ENCODE measurements at places on chromosomes 4 and X.

GRCh38 chrX:45230410-45230809 is 29.7 kb upstream of the DIPK2B start:
- DNase-seq = no peak

DNA sequence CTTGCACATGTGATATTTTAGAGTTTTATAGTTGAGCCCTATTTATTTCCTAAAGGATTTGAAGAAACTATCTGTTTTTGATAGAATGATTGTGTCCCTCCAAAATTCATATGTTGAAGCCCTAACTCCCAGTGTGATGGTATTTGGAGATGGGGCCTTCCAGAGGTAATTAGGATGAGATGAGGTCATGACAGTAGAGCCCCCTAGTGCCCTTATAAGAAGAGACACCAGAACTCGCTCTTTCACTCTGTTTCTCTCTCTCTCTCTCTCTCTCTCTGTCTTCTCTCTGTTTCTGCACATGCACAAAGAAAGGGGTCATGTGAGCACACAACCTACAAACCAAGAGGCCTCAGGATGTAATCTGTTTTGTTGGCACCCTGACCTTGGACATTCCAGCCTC is 921.9 kb upstream of the DIAPH2 start:
- DNase-seq = no peak

GRCh38 chr4:4496592-4497372 is 45.1 kb downstream of the STX18 start:
- no peak for DNase-seq

DNA sequence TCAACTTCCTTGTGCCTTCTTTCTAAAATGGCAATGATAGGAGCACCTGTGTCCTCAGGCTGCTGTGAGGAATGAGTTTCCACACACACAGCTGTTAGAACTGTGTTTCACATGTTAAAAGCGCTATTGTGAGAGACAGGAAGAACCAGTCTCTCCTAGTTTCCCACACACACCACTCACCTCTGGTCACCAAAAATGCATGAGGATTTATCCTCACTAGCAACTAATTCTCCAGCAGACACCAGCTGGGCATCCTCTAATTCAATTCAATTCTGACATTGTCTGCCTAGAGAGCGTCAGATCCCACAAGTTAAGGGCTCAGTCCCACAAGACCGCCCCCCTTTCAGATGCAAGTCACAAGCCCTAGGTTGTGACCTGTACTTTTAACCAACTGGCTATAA is 29.0 kb upstream of the SLC2A9 start:
- no peak for DNase-seq

DNA sequence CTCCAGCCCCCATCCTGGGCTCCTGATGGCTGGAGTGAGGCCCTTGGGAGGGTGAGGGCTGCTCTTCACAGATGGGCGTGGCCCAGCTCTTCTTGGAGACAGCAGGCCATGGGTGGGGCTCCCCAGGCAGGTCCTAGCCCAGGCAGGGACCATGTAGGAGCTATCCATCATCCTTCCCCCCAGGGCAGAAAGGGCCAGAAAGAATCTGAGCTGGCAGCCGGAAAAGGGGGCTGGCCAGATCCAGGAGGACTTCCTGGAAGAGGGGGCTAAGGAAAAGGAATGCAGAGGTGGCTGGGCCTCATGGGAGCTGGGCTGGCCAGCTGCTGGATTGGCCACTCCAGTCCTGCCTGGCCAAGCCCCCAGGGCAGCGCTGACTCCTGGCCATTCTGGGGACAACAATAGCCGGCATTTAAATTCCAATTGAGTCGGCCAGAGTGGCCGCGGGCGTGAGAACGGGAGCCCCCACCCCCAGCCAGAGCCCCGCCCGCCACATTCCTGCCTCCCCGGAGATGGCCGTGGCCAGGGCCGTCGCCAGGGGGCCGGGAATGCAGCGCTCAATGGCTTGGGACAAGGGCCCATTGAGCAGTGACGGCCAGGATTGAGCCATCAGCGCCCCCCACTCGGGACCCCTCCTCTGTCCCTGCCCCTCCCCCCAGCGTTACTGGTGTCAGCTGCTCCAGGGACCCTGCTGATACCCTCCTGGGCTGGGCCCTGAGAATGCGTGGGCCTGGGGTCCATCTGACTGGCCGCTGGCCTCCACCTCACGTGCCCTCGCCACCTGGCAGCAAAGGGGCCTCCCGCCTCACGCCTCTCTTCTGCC is 15.1 kb upstream of the FGFR3 start:
- DNase-seq = no peak

DNA sequence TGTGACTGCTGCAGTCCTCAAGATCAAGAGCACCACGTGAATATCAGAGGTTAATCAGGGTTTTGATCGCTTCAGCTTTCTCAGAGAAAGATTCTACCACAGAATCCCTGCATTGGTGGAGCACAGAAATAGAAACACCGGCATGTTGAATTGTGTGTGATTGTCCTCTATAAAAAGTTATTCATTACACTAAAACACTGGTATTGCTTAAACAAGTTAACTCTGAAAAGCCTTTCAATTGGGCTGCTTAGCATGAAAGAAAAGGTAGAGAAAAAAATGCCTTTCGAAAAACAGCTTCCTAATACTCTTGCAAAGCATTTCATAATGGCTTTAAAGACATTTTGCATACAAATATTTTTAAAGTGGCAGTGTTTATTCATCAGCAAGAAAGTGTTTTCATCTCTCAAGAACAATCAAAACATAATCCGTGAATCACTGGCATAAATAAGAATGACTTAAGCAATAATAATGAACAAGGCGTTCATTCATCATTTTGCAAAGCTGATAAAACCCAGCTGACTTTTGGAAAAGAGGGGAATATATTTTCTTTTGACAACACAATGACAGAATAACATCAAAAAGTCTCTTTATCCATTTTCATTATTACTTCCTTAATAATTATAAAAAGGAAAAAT is 61.1 kb downstream of the HELT start:
- no peak for DNase-seq

- DNase-seq = no peak
Observed at GRCh38 chrX:31711166-31711565, 639.3 kb upstream of the FTHL17 start.

DNA sequence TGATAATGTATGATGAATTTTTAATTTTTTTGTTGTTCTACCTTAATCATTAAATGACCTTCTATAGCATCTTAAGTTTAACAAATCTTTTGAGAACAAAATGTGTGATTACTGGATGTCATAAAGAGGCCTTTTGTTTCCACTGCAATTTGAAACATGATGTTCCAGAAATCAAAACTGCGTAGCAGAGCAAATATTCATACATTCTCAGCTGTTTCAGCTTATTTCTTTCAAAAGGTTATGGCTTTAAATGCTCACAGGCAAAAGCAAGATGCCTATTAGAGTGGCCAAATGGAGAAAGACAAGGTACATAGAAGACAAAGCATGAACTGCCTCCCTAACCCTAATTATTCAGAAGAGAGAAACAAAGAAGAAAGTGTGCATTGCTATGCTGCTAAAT is 233.0 kb upstream of the SLC7A11 start:
- no peak for DNase-seq

DNA sequence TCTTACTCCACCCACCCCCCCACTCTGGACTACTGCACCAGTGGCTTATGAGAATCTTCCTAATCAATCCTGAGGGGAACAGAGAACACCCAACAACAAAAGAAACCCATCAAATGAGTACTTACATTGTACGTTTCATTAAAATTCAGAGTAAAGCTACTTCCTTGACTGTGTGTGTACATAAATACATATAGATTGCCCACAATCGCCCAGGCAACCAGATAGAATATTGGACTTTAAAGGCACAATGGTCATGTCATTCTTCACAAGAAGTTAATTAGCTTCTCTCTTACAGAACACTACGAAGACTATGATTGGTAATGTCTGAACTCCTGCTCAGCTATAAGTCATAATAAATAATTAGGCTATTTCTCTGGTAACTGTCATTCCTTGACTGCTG is 12.2 kb upstream of the ATP11C start:
- no peak for DNase-seq

DNA sequence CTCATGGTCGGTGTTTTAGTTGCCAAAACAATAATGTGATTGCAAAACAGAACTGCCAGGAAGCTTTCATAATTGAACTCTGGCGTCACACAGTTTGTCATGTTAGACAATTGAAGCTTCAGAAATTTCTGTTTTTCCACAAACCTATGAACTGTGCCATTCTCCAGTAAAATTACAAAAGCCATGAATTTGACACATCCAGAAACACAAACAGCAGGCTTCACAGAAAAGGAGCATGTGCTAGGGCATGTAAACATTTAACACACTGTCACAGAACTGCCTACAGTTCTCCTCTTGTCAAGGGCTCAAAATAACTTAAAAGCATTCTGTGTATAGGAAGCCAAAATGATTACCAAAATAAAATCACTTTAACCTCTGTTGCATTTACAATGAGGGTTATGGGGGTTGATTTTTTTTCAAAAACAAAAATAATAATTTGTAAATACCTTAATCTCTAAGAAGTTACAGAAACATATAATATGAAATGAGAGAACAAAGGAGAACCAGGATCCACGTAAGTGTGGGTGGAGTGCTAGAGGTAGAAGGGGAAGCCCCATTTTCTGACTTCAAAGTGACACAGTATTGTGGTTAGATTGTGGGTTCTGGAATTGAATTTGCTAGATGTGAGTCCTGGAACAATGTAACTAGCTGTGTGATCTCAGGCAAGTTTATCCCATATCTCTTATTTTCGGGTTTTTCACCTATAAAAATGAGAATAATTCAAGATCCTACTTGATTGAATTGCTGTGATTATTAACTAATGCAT is 295.0 kb downstream of the CENPC start:
- DNase-seq = no peak

DNA sequence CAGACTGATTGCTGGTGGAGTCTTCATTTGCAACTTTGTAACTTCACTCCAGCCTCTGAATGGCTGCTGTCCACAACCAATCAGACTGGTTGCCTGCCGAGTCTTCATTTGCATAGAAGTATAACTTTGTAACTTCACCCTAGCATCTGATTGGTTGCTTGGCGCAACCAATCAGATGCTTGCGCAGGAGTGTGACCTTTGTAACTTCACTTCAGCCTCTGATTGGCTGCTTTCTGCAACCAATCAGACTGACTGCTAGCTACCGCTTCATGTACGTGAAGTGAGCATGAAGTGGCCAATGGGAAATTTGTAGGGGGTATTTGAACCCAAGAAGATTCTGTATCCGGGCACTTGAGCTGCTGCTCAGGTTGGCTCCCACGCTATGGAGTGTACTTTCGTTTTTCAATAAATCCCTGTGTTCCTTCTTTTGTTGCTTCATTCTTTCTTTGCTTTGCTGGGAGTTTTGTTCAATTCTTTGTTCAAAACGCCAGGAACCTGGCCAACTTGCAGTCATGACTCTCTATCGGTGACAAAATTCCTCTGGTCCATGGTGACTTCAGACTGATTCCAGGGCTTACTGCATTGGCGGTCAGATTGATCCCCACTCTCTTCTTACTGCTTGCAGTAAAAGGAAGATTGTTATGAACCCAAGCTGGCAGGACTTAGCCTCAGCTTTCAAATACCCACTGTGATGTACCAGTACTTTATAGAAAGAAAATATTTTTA is 46.4 kb upstream of the FGG start:
- DNase-seq = no peak

- DNase-seq = no peak
Observed at GRCh38 chr4:143186649-143187048, 1.9 kb downstream of the USP38 start.

GRCh38 chr4:165844161-165844560 is 28.9 kb upstream of the TLL1 start:
- DNase-seq = no peak

DNA sequence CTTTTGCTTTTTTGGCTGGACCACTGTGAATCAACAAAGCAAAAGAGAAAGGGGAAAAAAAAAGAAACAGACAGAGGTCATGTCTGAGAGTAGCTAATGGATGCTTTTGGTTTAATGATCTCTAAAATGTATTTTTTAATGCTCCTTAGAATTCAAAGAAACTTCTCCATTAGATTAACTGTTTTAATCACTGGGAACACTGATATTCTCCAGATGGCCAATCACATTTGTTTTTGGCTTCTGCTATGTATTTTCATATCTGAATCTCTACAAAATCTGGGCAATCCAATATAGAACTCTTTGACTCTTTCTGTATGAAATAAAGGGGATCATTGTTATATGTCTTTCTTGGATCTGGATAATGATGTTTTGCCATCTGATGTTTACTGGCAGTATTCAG is 278.2 kb downstream of the ADGRL3 start:
- DNase-seq = no peak

GRCh38 chrX:42839632-42840031 is 61.7 kb upstream of the PPP1R2C start:
- DNase-seq = no peak

- DNase-seq = no peak
Observed at GRCh38 chr4:128388352-128388630, 100.7 kb upstream of the PGRMC2 start.

- no peak for DNase-seq
Observed at GRCh38 chr4:149245333-149245732, 570.3 kb downstream of the IQCM start.

DNA sequence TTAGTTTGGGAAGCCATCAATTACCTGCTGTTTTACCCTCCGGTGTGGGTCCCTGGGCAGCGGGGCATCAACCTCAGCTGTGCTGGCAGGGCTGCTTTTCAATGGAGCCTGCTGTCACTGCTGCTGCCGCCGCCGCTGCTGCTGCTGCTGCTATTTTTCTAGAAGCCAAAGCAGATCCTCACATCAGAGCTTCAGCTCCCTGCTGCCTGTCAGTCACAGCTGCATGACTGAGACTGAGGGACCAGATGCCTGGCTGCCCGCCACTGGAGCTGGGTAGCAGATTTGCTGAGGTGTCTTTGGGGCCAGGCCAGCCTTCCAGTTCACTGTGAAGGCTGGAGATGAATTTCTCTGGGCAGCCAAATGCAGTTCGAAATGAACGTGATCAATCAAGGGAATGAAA is 200.3 kb upstream of the NHS start:
- DNase-seq = peak; percentile 51

DNA sequence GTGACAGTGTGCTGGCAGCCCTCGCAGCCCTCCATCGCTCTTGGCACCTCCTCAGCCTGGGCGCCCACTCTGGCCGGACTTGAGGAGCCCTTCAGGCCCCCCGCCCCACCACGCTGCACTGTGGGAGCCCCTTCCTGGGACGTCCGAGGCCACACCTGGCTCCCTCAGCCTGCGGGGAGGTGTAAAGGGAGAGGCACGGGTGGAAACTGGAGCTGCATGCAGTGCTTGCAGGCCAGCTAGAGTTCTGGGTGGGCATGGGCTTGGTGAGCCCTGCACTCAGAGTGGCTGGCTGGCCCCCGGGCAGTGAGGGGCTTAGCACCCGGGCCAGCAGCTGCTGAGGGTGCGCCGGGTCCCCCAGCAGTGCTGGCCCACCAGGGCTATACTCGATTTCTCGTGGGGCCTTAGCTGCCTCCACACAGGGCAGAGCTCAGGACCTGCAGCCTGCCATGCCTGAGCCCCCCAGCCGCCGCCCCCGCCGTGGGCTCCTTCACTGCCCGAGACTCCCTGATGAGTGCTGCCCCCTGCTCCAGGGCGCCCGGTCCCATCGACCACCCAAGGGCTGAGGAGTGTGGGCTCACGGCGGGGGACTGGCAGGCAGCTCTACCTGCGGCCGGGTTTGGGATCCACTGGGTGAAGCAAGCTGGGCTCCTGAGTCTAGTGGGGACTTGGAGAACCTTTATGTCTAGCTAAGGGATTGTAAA is 1672.7 kb upstream of the PCDH7 start:
- DNase-seq = no peak

- DNase-seq = no peak
Observed at GRCh38 chrX:20680998-20681397, 414.3 kb upstream of the RPS6KA3 start.

GRCh38 chrX:111095974-111096895 is at the start of gene PAK3:
TSS of gene PAK3 (plus strand) at chrX:111096191. CDS start at chrX:111123104, 26,913 bp downstream.
- DNase-seq = peak; percentile 25

All from psoas muscle (tissue), 8 donors.